ENCODE measurements at places on chromosomes 4 and X.

DNA sequence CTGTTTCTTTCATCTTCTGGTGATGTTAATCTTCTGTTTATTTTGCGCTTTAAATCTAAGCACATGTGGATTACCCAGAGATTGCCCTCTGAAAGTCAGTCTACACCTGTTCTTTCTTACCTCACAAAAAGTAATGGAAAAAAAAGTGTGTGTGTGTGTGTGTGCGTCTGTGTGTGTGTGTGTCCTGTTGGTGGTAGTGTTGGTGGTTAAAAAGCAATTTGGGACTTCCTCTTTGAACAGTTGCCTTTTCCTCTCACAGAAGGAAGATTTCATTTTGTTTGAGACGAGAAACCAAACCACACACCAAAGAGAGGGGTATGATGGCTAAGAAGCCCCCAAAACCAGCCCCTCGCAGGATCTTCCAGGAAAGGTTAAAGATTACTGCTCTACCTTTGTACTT is at the start of gene STAP1:
STAP1 (plus strand) TSS at position 235 of the 400 bp plus-strand sequence; CDS start at position 318, 83 bp downstream.
- no peak for DNase-seq

GRCh38 chrX:53362449-53362848 is 60.0 kb downstream of the SMC1A start:
- DNase-seq, result no peak

- DNase-seq, result no peak
Observed at GRCh38 chr4:121112530-121112929, 40.2 kb upstream of the NDNF start.

DNA sequence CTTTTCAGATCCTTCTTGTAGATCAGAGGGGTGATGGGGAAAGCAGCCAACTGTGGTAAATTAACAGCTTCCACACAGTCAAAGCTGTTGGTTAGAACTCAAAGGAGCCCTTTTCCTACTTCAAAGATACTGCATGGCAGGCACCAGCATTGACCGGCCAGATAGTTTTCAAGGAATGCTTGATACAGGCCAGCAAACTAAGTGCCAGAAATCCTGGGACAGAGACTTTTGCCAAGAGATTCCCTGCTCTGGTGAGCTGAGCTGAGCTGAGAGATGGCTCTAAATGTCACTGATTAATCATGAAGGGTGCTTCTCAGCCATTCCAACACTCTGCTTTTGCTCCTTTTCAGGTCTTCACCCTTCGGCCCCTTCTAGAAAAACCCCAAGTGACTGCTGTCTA is 131.6 kb upstream of the MED14 start:
- no peak for DNase-seq

- DNase-seq, result no peak
Observed at GRCh38 chr4:176320976-176321361, 1.2 kb downstream of the SPCS3 start.

- DNase-seq, result no peak
Observed at GRCh38 chrX:130097507-130098209, 12.6 kb downstream of the ELF4 start.

GRCh38 chrX:41096339-41096955 is 11.2 kb downstream of the USP9X start:
- no peak for DNase-seq

GRCh38 chr4:122329876-122330565 is 48.8 kb upstream of the ADAD1 start:
- no peak for DNase-seq

DNA sequence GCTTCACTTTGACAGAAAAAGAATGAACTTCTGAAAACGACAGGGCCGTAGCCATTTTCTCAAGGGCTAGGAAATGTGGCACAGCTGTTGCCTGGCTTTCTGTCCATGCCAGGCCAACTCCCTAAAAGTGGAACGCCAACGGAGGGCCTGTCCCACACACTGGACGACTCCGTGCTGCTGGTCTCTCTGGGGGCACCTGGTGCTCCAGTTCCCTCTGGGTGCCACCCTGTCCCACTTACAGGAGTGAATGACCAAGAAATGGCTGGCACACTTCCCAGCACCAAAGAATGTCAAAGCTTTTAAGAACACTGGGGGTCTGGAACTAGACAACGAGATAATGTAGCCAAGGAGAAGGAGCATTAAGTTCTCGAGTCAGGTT is 40.9 kb downstream of the GATB start:
- no peak for DNase-seq

DNA sequence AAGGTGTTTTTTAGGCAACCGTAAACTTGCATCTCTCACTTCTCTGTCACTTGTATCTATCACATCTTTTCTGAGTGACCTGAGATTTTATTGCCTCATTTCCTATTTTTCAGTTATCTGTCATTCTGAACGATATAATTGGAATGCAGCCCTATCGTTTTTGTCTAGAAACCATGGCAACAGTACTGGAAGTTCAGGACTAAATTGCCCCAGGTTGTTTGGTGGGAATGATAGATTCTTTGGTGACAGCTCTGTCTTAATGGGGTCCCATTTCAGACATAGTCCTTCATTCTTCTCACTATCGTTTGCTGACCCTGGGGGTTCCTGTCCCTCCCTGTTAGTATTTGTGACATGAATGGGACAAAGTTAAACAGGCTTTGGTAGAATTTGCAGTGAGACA is 267.7 kb upstream of the GALNT7 start:
- no peak for DNase-seq

- DNase-seq, result no peak
Observed at GRCh38 chr4:180031330-180031729, 2211.9 kb upstream of the TENM3 start.

DNA sequence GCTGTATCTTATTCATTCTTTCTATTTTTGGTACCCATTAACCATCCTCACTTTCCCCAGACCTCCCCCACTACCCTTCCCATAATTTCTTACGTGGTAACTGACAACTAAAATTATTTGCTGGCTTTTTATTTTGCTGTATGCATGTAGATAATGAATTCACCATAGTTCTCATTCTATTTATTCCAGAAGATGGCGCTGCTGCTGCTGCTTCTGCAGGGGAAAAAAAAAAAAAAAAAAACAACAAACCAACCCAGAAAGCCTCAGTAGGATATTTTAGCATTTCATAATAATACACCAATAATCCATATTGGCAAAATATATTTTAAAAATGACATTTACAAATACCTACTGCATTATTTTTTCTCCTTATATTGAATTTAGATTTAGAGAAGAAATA is 416.6 kb upstream of the MAGEB18 start:
- peak; percentile 16 for DNase-seq

GRCh38 chrX:63913719-63914118 is 128.7 kb upstream of the ARHGEF9 start:
- no peak for DNase-seq

- DNase-seq, result no peak
Observed at GRCh38 chr4:100017637-100018310, 67.7 kb upstream of the H2AZ1 start.

Data from GM23338 (cell line).